ENCODE measurements at places on chromosomes 7 and 10. TPM values are rescaled to one million over a fixed set of nuclear protein-coding genes. Genes with fewer than 3 reads are reported as not detected.

Gene FFAR4
- 0.14 TPM for total RNA-seq

Gene SPDYE8
- not detected for total RNA-seq

GRCh38 chr7:6423942-6424701 lies 23.6 kb downstream of the DAGLB start:
- DNase-seq, result no peak

GRCh38 chr10:124362568-124362967 lies 56.2 kb downstream of the OAT start:
- no peak for DNase-seq
